ENCODE measurements at places on chromosomes 12 and 14.

- DNase-seq: peak; percentile 43
These were observed 112.3 kb upstream of the BCL2L14 start for GRCh38 chr12:11958221-11959091.

DNA sequence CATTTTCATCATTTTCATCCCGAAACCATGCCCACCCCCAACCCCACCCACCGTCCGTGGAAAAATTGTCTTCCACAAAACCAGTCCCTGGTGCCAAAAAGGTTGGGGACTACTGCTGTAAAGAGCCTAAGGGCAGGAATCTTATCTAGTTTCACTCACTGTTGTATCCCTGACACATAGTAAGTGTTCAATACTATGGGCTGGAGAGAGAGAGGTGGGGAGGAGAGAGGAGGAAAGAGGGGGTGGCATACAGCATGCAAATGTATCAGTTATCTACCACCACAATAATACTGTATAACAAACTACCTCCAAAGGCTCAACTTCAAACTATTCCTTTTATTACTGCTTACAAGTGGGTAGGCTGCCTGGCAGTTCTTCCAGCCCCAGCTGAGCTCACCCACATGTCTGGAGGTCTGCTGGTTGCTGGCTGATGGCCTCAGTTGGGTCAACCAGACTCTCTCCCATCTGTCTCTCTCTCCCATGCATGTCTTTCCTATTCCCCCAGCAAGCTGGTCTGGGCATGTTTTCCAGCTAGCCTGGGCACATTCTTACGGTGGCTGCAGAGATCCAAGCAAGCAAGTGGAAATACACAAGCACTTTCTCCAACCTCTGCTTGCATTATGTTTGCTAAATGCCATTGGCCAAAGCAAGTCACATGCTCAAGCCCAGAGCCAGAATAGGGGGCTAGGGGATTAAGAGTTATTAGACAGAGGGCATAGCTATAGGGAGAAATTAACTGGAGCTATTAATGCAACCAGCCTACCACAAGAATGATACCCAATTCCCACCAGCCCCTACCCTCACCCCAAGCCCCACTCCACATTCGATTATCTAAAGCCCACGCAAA is 31.6 kb upstream of the FICD start:
- no peak for DNase-seq

- peak; percentile 50 for DNase-seq
These were observed 118.1 kb downstream of the CMAS start for GRCh38 chr12:22164139-22164538.

- no peak for DNase-seq
These were observed 108.3 kb upstream of the FUT8 start for GRCh38 chr14:65304239-65304638.

GRCh38 chr12:68454892-68455291 is 122.7 kb upstream of the MDM1 start:
- DNase-seq: no peak

- DNase-seq: no peak
These were observed 324.5 kb downstream of the PCNX1 start for GRCh38 chr14:71231521-71232393.

DNA sequence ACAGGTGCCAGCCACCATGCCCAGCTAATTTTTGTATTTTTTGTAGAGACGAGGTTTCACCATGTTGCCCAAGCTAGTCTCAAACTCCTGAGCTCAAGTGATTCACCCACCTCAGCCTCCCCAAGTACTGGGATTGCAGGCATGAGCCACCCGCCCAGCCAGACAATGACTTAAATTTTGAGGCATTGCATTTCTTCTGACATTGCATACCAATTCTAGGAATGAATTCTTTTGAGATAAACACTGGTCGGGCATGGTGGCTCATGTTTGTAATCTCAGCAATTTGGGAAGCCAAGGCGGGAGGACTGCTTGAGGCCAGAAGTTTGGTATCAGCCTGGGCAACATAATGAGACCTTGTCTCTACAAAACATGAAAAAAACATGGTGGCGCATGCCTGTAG is 2.5 kb upstream of the CELA1 start:
- no peak for DNase-seq

- no peak for DNase-seq
These were observed 12.4 kb downstream of the CCDC92 start for GRCh38 chr12:123960029-123960735.

DNA sequence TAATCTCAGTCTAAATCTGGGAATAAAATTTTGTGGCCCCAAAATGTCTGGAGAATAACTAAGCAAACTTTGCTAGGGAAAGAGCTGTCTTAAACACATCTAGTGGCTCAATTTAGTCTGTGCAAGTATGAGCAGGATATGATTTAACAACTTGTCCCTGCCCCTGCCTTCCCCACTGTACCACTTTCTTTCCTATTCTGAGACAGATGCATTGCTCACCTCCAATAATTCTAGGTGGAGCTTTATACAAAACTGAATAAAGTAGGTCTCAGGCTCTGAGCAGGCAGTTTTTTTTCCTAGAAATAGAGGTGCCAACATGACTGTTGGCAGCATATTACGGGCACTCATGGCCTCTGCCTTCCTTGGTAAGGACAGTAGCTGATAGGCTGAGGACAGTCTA is 412.1 kb downstream of the DAD1 start:
- no peak for DNase-seq

DNA sequence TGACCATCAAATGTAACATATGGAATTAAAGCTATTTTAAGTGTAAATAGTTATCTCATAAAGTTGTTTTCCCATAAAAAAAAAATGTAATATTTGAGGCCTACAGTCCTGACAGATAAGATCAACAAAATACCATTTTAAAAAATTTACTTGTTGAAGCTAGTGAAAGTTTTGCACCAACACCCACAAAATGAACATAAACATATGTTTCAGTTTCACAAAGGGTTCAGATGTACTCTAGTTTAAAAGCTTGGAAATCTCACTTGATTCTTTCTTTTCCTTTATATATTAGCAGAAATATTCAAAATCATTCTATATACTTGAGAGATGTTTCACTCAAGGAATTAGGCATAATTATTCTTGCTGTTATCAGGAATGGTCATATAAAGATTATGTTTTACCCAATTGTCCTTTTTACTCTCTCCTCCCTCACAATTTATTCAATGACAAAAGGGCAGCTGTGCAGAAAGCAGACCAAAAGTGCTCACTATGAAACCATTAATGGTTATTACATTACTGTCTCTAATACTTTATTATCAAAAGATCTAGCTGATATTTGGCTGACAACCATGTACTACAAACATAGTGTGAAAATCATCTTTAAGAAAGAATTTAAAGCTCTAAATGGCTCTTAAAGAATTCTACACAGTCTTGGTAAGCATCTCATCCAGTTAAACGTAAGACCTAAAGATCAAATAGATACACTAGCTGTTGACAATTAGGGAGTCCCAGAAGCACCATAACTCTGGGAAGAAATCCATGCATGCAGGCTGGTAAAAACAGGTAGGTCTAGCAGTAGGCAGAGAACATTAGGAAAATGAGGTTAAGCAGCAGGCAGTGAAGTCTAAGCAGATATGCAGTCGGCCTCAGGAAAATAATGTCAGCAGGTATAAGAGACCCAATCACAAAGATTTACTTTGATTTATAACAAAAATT is 28.8 kb downstream of the KIF21A start:
- no peak for DNase-seq

DNA sequence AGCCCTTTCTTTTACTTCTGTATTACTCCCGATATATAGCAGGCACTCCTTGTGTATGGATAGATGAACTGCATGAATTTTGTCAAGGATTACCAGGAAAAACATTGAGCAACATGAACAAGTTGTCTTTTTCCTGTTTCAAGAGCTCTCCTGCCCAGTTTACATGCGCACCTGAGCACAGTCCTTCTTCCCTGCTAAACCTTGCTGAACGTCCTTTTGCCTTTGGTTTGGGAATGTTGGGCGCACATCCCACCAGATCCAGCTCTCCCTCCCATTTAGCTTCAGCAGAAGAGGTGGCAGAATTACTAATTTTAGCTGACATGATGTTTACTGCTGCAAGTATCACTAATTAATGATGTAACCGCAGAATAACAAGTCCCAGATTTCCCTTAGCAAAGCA is 121.4 kb upstream of the TMCC3 start:
- DNase-seq: no peak

DNA sequence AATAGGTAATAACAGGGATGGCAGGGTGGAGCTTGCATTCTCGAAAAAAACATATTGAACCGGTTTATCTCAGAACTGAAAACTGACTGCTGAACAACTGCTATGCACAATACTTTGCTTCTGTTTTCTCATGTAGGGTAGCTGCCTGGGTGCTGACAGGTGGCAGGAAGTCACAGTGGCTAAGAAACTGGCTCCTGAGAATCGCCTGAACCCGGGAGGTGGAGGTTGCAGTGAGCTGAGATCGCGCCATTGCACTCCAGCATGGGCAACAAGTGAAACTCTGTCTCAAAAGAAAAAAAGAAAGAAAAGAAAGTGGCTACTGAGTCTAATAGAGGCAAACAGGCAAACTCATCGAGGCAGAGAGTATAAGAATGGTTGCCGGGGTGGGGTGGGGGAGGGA is 113.1 kb downstream of the CCDC60 start:
- no peak for DNase-seq

DNA sequence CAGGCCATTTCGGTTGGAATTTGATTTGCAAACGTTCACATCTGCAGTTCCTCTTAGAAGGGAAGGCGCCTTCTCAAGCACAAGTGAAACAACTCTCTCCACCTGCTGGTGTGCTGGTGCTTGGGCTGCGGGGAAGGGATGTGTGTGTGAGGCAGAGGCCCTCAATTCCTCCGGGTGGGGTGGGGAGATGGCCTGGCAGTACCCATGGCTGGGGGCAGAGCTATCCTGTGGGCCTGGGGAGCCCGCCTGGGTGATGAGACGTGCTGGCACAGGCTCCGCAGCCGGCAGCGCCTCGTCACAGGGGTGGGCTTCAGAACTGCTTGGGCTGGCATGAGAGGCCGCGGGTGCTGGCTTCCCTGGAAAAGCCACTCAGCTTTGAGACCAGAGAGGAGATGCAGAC is 28.9 kb upstream of the TDRD9 start:
- DNase-seq: no peak

DNA sequence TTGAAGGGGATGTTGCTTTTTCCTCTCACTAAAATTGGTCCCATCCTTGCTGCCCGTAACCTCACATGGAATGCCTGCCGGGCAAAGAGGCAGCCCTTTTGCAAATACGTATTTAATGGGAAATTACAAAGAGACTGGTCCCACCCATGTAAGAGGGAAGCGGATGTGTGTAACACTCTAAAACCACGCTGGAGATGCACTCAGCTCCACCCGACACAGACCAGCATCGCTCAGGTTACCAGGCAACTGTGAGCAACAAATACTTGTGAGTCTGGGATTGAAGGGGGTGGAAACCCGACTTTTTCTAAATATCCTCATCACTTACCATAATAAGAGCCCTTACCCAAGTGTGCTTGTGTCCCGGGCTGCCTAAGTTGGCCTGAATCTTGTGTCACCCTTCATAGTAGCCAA is 47.7 kb downstream of the ELK3 start:
- DNase-seq: peak; percentile 95

GRCh38 chr12:14960548-14961465 is 594 bp downstream of the ARHGDIB start:
- peak; percentile 83 for DNase-seq

GRCh38 chr12:47745485-47746041 is 13.1 kb downstream of the RAPGEF3 start:
- DNase-seq: no peak

GRCh38 chr12:16352481-16352880 is 5.0 kb downstream of the MGST1 start:
- DNase-seq: no peak

- no peak for DNase-seq
These were observed 228.4 kb upstream of the OTX2 start for GRCh38 chr14:57038689-57039088.

- DNase-seq: no peak
These were observed 126.3 kb upstream of the FGD4 start for GRCh38 chr12:32273063-32273522.

GRCh38 chr14:50021261-50022031 is 94.9 kb downstream of the VCPKMT start:
- DNase-seq: peak; percentile 38

- DNase-seq: peak; percentile 44
These were observed 12.9 kb downstream of the NYNRIN start for GRCh38 chr14:24411443-24412389.

- no peak for DNase-seq
These were observed 77.8 kb upstream of the POC1B start for GRCh38 chr12:89603678-89604077.
